Suprapubic skin (tissue), 4 donors: ENCODE measurements at places on chromosomes 1 and 21.
A peak's percentile ranks its signal among the peaks of the same experiment; 100 is the strongest.

GRCh38 chr1:55234016-55234415 lies 18.9 kb upstream of the USP24 start:
- no peak for DNase-seq

DNA sequence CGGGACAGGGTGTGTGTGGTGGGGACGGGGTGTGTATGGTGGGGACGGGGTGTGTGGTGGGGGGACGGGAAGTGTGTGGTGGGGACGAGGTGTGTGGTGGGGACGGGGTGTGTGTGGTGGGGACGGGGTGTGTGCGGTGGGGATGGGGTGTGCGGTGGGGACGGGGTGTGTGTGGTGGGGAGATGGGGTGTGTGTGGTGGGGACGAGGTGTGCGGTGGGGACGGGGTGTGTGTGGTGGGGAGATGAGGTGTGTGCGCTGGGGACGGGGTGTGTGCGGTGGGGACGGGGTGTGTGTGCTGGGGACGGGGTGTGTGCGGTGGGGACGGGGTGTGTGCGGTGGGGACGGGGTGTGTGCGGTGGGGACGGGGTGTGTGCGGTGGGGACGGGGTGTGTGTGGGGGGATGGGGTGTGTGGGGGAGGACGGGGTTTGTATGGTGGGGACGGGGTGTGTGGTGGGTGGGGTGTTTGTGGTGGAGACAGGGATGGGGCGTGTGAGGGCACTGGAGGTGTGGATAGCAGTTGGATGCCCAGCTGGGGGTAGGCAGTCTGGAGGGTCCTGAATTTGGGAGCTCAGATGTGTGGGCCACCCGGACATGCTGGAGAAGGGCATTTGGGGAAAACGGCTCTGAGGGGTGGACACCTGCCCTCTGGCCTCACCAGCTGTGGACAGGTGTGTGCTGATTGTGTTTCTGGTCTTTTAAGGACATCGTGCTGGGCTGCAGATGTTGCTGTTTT lies 16.9 kb downstream of the IBA57 start:
- peak; percentile 48 for DNase-seq

DNA sequence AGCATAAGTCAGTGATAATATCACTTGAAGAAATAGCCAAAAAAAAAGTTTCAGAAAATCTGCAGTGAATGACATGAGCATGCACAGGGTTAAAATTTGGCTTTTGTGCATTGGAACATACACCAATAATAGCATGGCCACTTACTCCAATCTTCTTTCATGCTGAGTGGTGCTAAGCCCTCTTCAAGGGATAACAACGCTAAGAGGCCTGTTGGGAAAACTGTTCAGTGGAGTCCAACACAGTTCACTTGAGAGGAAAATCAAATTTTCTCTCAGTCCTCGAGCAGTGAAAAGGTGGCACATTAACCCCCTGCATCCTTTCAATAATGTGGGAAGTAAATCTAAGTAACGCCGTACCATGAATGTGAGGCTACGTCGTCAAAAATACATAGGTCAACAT lies 264.7 kb downstream of the SPATA17 start:
- DNase-seq = no peak

- no peak for DNase-seq
These were observed 215.4 kb downstream of the OLFM3 start for GRCh38 chr1:101781201-101781831.

- no peak for DNase-seq
These were observed 4.1 kb upstream of the TFAP2E start for GRCh38 chr1:35568975-35569395.

DNA sequence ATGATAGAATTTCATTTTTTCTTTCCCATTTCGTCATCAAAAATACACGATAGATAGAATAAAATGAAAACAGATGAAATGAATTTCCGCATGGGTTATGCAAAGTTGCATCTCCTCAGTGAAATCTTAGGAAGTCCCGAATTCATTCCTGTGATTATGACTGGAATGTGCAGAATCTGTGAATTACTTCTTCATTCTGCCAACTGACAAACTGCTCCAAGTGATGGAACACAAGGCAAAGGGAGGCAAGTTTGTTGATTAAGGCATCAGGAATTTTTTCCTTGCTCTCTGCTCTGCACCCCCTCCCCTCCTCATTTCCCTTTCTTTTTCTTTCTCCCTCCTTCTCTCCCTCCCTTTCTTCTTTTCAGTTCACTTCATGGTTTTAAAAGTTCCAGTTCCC lies 37.0 kb upstream of the ADGRL4 start:
- no peak for DNase-seq

GRCh38 chr1:10973956-10974881 lies 38.2 kb upstream of the TARDBP start:
- no peak for DNase-seq
